ENCODE measurements at places on chromosomes 7 and 10.

- no peak for DNase-seq
Observed at GRCh38 chr7:5670183-5670935, 111.1 kb downstream of the RNF216 start.

GRCh38 chr7:30549931-30550493 is 44.7 kb upstream of the GARS1 start:
- DNase-seq = no peak

GRCh38 chr7:140881507-140882228 is 43.1 kb downstream of the BRAF start:
- DNase-seq = no peak

DNA sequence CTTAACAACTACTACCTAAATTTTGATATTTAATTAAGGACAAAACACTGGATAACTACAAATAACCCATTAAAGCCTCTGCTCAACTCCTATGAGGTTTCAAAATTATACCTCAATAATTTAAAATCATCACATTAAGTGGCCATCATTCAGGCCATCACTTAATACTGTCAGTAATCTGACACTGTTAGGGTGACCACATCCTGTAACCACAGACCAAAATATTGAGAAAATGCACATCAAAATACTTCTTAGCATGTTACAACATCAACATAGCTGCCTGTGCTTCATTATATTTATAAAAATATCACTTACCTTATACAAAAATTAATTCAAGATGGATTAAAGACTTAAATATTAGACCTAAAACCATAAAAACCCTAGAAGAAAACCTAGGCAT is 23.3 kb downstream of the SEM1 start:
- DNase-seq = no peak

GRCh38 chr7:130998993-130999602 is 265.1 kb upstream of the KLF14 start:
- no peak for DNase-seq

DNA sequence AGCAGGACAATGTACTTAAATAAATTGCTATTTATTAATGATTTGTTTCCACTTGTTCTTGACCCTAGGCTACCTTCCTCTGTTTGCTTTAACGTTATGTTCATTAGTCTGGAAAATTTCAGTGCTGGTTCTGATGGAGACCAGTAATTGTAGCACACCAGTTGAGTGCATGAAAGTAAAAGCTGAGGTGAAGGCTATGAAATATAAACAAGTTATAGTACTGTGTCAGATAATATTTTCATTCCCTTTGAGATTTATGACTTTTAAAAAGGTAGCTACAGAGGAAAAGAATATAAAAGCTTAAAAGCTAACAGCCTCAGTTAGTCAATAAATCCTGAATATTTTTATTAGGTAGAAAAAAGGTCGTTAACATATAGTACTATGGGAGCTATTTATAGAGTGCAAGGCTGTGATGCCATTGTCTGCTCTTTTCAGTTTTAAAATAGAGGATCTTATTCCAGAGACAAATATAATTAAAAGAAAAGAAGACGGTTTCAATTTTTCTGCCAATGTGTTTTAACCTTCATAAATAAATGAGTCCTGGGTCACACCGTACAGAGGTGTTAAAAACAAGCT is 351.8 kb upstream of the ETV1 start:
- DNase-seq = no peak

Measured in stimulated activated CD4-positive, alpha-beta T cell treated with anti-CD3 and anti-CD28 coated beads, Interleukin-4, amount 100 ng/mL, for 4 hours (primary cell).